Activated CD4-positive, alpha-beta memory T cell treated with anti-CD3 and anti-CD28 coated beads, Interleukin-2, amount 10 ng/mL, durations not matched to agents 7 days and 5 days (primary cell): ENCODE measurements at places on chromosomes 7 and 10. TPM values are rescaled to one million over a fixed set of nuclear protein-coding genes. Genes with fewer than 3 reads are reported as not detected.

Gene WDR37
- 31.4 TPM for total RNA-seq

Gene GPR158
- total RNA-seq, result not detected

- H3K4me1 ChIP-seq, result peaks cover 21% of the 10 kb centered on the region
- no peak overlapping the region for H3K27ac ChIP-seq
- peaks cover 10% of the 10 kb centered on the region for H3K27me3 ChIP-seq
- no peaks in the 10 kb centered on the region for H3K36me3 ChIP-seq
Measured at GRCh38 chr7:151405056-151405455, 4.8 kb downstream of the WDR86 start.

GRCh38 chr7:86904949-86905834 lies 154.3 kb downstream of the ELAPOR2 start:
- H3K27ac ChIP-seq, result no peak overlapping the region
- H3K27me3 ChIP-seq, result no peaks in the 10 kb centered on the region
- no peaks in the 10 kb centered on the region for H3K36me3 ChIP-seq
- H3K4me1 ChIP-seq, result no peaks in the 10 kb centered on the region
- DNase-seq, result no peak
